Stimulated activated CD4-positive, alpha-beta T cell treated with anti-CD3 and anti-CD28 coated beads, Interleukin-4, amount 100 ng/mL, for 4 hours (primary cell): ENCODE measurements at places on chromosomes 4 and X.

GRCh38 chr4:122152711-122153226 lies 638 bp downstream of the BLTP1 start:
- DNase-seq, result peak; percentile 10

DNA sequence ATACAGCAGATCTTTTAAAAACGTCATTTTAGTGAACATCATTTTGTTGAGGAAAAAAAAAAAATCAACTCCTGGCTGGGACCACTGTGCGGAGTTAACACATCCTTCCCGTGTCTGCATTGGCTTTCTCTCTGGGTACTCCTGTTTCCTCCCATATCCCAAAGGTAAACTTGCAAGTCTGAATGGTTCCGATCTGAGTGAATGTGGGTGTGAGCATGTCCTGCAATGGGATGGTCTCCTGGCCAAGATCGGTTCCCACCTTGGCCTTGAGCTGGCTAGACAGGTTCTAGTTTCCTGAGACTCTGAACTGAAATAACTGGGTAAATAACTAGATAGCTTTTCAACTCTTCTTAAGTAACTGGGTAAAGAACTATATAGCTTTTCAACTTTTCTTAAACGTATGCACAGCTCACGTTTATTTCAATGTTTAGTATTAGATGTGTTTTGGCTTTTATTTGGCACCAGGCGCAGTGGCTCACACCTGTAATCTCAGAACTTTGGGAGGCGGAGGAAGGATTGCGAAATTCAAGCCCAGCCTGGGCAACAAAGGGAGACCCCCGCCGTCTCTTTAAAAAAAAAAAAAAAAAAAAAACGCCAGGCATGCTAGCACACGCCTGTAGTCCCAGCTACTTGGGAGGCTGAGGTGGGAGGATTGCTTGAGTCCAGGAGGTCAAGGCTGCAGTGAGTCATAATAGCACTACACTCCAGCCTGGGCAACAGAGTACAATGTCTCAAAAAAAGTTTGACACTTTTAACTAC lies 14.0 kb downstream of the RBMX start:
- no peak for DNase-seq

- DNase-seq, result no peak
Measured at GRCh38 chr4:153971899-153972298, 183.0 kb upstream of the SFRP2 start.

- DNase-seq, result no peak
Measured at GRCh38 chr4:139469869-139470268, 15.9 kb downstream of the RAB33B start.

DNA sequence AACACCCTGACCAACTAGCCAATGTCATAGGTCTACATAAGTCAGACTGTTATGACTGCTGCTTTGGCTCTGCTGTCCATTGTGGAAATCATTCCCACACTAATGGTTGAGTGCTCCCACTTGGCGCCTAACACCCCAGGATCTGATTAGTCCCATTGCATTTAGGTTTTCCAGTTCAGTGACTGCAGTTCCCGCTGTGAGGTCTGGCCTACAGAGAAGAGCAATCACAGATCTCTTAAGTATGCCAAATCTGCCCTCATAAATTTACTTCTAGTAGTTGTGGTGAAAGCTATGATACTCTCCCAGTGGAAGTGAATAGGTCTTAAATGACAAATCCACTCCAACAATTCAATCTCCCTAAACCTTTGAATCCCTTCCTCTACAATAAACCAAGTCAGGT lies 77.3 kb upstream of the IL2 start:
- DNase-seq, result no peak

- DNase-seq, result no peak
Measured at GRCh38 chrX:19886375-19886774, 1.0 kb downstream of the SH3KBP1 start.

DNA sequence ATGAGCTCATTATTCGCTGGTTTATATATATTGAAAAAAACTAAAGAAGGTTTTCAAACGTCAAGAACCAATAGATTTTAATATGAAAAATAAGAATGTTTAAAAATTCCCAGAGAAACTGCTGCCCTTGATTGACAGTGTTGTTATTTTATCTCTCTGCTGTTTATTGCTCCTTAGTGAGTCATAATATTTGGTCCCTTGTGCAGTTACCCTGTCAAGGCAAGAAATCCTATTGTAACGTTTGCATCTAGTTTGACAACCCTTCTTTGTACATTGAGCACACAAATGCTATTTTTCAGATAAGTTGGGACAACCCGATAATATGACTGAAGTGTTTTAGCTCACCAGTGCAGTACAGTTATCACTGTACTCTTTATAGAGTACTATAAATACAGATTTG lies 349.4 kb downstream of the CCSER1 start:
- DNase-seq, result no peak

- no peak for DNase-seq
Measured at GRCh38 chrX:135327299-135327698, 18.0 kb downstream of the ETDC start.

DNA sequence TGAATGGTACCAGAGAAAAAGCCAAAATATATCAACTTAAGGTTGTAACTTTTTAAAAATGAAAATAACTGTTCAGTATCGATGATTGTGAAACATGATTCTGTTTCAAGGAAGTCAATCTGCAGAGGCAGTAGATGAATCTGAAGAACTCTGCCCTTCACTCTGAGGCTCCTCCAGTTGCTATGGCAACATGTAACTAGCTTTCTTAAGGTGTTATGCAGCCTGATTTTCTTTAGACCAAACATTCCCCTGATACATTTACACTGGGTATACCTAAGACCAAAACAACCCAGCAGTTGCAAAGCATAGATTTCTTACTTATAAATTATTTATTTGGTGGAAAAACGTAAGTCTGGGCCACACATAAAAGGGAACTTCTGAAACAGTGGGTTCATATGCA lies 133.6 kb upstream of the RASGEF1B start:
- DNase-seq, result no peak

DNA sequence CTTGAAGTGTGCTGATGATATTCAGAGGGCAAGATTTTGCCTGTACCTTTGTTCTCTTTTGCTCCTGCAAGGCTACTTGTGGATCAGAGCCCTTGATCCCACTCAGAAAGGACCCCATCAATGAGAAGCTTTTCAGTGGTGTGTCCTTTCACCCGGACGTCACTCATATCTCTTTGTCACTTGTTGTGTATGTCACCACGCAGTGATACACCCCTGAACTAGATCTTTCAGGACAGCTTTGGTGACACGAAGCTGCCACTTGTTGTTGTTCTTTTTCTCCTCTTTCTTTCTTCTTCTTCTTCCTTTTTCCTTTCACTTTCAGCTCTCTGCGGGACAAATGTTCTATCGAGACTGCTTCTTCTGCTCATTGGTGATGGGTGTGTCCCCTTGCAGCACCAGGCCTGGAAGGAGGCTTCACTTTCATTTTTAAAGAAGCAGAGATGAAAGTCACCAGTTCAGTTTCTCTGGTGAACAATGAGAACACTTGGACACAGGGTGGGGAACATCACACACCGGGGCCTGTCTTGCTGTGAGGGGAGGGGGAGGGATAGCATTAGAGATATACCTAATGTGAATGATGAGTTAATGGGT lies 83.6 kb downstream of the NBDY start:
- no peak for DNase-seq

DNA sequence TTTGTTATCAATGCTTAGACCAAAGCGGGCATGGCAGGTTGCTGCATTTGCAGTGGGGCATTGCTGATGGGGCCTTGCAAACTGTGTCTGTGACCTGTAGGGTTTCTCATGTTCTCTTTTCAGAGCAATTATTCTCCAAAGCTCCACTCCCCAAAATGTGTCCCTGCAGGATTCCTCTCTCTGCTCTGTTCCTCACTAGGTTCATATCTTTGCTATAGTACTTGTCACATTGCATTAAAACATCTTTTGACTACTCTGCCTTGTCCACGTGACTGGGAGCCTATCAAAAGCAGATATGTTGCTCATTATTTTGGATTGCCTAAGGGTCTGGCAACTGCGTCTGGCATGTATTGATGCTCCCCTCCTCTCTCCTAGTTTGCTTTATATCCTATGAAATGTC lies 177.7 kb upstream of the MID1 start:
- DNase-seq, result no peak

DNA sequence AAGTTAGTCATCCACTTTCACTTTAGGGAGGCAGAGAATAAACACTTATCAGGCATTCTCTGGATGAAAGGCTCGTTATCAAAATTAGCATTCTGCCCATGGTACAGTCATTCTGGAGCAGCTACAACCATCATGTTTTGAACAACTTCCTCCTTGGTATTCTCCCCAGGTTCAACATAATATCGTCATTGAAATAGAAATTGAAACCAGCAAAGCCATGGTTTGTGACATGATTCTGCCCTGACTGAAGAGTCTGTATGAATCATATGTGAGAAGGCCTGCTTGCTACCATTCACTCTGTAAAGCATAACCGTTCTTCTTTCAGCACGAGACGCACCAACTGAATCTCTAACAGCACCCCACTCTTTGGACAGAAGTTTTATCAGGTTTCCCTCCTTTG lies 127.5 kb upstream of the RADX start:
- no peak for DNase-seq

DNA sequence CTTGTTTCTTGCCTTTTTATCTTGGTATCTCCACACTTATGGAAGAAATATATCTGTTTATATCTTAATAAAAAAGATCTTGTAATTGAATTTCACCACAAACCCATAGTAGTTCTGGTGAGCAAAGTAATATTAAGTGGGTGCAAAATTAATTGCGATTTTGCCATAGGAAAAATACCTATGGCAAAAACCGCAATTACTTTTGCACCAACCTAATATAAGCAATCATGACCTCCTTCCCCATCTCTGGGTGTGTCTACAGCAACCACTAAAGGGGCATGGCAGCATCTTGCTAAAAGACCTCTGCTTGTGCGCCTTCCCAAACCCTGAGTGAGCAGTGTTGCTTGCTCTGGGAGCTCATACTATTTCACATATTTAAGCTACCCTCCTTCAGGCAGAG lies 124.2 kb upstream of the GUCY1A1 start:
- no peak for DNase-seq

DNA sequence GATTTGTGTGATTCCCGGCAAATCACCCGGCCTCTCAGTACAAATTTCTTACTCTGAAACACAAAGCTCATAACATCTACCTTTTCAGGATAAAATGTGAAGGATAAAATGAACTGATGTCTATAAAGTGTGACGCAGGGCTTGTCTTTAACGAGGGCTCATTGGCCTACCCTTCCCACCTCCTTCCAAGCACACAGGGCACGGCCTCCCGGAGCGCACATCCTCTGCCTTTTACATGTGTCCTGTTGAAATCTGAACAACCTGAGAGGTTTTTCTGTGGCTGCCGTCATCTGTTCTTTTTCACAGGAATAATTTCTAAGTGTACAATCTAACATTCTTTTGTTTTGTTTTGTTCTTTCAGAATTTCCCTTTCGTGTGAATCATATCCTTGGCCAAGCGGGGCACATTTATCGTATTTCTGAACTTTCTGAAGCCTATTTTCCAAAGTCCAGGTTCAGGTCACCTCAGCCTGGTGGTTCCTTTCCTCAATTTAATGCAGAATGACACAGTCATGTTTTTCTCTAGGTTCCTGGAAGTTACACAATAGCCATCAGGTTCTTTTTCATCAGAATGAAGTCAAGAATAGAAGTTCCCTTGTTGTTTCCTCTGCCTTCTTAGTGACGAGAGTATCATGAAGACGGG lies 53.1 kb upstream of the SPRY1 start:
- no peak for DNase-seq

- no peak for DNase-seq
Measured at GRCh38 chrX:69113723-69114122, 51.5 kb downstream of the PJA1 start.

- DNase-seq, result no peak
Measured at GRCh38 chr4:183140911-183141320, 41.9 kb downstream of the WWC2 start.

GRCh38 chr4:158316264-158316663 lies 106.0 kb downstream of the TMEM144 start:
- DNase-seq, result no peak

DNA sequence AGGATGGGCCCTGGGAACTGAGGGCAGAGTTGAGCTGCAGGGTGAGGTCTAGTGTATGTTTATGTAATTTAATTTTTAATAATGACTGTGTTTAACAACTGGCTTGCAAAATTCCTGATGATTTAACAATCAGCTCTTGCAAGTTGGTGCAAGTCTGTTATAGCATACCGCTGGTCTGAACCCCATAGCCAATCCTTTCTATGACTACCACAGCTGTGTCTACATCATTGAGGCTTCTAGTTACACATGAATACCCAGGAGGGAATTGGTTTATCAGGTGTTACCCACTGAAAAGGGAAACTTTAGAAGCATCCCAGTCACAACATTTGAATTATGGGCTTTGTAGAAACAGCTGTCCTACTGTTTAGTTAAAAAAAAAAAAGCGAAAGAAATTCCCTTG lies 38.3 kb downstream of the SUPT20HL1 start:
- no peak for DNase-seq

DNA sequence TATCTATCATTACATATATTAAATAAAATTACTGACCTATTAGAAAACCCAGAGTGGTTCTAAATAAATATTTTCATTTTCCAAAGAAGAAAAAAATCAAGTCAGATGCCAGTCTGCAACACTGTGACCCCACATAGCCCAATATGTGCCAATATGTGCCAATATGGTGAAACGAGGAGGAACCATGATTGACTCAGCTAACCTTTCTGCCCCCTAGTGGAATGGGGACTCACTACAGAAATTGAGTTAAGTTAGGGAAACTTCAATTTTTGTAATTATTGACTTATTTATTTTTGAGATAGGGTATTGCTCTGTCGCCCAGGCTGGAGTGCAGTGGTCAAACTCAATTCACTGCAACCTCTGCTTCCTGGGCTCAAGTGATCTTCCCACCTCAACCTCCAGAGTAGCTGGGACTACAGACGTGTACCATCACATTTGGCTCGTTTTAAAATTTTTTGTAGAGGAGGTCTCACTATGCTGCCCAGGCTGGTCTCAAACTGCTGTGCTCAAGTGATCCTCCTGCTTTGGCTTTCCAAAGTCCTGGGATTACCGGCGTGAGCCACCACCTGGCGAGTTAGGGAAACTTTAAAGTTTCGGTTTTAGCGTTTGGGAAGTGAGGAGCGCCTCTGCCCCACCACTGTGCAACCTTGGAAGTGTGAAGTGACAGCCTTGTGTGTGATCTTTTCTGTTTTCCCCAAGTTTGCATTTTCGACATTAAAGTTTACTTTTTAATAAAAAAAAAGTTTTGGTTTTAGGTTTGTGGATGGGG lies 116.8 kb upstream of the SHISA3 start:
- DNase-seq, result no peak

DNA sequence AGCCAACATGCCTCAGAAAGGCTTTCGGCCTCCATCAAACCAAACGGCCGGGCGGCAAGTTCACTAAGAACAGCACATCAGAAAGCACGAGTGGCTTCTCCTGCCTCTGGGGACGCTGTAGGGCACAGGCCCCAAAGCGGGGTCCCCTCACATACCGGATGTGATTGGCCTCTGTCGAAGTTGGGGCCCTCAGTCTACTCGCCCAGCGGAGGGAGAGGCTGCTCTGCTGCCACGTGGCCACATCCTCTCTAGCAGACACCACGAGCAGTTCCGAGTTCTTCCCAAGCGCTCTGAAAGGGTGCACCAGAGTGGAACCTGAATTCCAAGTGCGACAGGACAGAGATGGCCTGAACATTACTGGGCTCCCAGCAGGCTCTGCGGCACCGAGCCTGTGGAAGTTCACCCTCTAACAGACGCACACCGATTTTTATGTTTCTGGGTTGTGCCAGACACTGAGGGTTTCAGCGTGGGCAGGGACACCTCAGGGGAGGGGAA lies 21.1 kb downstream of the NOP14 start:
- DNase-seq, result no peak

GRCh38 chr4:153676486-153676885 lies 7.6 kb upstream of the TLR2 start:
- DNase-seq, result no peak
